ENCODE measurements at places on chromosomes 3 and 15.
A peak's percentile ranks its signal among the peaks of the same experiment; 100 is the strongest.

- DNase-seq: no peak
Observed at GRCh38 chr3:149667576-149667975, 9.8 kb upstream of the WWTR1 start.

GRCh38 chr15:31461375-31461774 is 134.7 kb downstream of the KLF13 start:
- no peak for DNase-seq

GRCh38 chr3:61955483-61955882 is 394.1 kb downstream of the PTPRG start:
- no peak for DNase-seq

DNA sequence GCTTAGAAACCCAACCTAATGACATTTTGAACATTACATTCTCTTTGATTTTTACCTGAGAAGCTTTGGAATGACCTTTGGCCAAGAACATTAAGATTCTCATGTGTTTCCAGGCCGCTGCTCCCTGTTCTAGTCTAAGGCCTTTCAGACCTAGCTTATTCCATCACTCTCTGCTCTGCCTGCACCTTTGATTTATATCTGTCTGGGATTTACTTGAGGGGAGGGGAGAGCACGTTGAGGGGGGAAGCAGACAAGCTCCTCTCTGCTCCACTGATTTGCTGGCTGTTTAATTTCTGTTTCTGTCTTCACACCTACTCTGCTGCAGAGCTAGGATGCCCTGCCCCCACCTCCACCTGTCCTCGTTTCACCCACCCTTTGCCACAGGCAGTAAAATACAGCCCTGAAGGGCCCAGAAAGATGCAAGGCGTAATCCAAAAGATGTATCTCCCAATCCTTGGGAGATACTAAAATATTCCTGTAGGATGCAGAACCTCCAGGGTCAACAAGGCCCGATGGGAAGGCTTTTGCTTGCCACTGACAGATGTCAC is 429.8 kb downstream of the EPHB1 start:
- no peak for DNase-seq

DNA sequence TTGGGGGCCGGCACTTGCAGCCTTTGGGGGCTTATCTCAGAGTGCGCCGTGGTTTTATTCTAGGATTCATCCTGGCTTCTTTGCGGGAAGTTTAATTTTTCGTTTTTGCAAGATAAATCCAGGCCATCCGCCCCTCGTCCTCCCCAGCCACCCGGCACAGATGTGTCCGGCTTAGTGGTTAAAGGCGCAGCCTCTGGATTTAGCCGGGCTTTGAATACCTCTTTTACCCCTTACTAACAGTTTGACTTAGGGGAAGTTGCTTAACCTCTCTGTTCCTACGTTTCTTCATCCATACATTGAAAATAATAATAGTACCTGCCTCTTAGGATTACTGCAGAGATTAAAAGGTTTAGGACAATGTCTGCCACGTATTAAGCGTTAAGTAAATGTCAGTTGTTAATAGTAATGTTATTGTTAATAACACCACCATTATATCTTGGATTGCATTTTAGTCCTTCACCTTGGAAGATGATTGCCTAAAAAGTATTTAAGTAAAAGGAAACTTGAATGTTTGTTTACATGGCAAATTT is 714 bp downstream of the ECT2 start:
- DNase-seq: no peak

- no peak for DNase-seq
Observed at GRCh38 chr3:54304877-54305276, 182.5 kb downstream of the CACNA2D3 start.

GRCh38 chr3:20405231-20405630 is 219.2 kb upstream of the SGO1 start:
- no peak for DNase-seq

GRCh38 chr3:189937302-189938127 is 183.2 kb downstream of the P3H2 start:
- no peak for DNase-seq

GRCh38 chr3:36693670-36694069 is 70.7 kb downstream of the DCLK3 start:
- no peak for DNase-seq

DNA sequence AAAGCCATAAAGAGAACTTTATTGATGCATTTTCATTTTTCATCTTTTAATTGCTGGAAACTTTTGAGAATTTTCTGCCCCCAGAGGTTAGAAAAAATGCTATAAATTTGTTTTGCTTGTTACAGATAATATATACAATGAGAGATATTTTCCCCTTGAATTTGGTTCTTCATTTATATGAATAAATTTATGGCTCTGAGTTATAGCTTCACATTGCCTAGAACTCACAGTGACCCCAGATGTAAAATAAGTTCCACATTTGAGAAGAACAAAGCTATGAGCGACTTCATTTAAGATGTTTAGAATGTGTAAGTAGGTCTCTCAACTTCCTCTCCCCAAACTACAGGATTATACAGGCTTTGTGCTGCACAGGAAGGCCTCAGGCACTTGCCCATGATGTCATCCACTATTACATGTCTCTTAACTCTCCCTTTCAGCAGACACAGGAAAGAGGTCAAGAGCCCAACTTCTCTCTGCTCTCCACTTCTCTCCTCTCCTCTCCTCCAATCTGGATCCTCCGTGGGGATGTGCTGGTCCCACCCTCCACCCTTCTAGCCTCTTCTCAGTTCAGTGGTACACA is 92.8 kb downstream of the DUT start:
- no peak for DNase-seq

- DNase-seq: no peak
Observed at GRCh38 chr3:71503525-71504249, 79.8 kb downstream of the FOXP1 start.

GRCh38 chr3:116390318-116390717 is 55.0 kb downstream of the LSAMP start:
- no peak for DNase-seq

- DNase-seq: no peak
Observed at GRCh38 chr3:108342837-108343486, 46.6 kb downstream of the HHLA2 start.

- DNase-seq: no peak
Observed at GRCh38 chr15:77355321-77355720, 64.6 kb downstream of the PEAK1 start.

DNA sequence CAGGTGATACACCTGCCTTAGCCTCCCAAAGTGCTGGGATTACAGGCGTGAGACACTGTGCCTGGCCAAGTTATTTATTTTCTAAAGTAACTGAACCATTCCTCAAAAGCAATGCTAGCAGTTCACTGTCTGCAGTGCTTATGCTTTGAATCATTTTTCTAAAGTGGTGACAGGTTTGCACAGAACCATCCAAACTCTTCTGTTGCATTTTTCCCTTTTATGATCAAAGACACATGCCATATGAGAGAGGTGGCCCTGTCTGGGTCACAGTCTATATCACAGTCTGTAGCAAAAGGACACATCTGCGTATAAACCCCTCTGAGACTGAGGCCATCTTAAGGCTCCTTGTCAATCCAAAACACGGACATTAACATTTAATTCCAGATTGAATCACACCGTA is 17.2 kb downstream of the CDCP1 start:
- no peak for DNase-seq

GRCh38 chr3:100335434-100335833 is 877 bp downstream of the NIT2 start:
- no peak for DNase-seq

- no peak for DNase-seq
Observed at GRCh38 chr3:47847260-47847659, 44.3 kb downstream of the DHX30 start.

DNA sequence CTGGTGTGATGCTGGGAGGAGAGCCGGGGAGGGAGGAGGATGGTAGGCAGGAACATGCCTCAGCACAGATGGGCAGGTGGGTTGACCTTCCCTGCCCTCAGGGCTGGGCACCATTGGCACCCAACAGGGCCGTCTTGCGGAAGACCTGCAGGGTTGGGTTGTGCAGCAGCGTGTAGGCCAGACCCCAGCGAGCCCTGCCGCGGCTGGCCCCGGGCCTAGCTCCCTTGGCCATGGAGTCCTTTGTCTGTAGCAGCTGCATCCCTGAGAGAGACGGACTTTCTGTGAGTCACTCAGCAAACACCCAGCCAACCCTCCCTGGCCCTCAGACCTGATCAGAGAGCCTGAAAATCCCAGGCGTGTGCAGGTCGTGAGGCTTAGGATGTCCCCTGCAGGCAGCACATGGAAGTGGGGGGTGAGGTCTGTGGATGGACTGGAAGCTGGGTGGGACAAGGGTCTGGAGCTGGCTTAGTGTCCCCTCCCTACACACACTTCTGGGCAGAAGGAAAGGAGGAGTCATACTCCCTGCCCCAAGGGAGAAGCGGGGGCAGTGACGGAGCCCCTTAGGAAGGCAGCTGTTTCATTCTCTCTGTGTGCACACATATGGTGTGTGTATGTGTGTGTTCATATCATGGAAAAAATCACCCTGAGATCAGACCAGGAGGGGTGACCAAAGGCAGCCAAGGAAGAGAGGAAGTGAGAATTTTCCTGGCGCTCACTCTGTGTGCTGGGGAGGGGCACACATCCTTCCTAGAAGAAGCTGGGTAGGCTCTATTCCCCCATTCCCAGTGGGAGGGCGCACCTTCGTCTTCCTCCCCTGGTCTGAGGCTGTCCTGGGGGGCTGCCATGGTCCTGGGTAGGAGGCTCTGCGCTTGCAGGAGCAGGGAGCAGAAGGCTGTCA is 6.7 kb downstream of the ISLR start:
- no peak for DNase-seq

DNA sequence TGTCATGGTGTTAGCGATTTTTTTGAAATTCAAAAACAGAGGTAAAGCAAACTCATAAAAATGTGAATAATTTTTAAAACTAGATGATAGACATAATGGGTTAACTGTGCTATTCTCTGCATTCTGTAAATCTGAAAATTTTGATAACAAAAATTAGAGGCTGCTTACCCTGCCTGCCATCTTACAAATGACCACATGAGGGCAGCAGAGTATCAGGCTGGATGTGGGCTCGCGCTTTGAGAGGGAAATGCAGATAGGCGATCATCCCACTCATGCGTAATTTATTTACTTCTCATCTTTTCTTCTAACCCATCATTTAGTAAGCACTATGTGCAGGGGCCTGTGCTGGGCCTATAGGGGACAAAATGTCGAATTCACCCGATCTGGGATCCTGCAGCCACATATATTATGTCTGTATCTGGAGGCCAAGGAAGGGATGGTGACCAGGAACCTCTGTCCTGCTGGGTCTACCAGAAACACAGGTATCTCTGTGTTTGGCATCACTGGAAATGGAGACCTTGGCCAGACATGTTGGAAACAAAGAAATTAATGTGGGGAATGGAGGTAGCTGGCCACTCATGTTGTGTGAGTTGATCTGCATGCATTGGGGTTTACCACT is 7.8 kb upstream of the RAD18 start:
- peak; percentile 73 for DNase-seq

DNA sequence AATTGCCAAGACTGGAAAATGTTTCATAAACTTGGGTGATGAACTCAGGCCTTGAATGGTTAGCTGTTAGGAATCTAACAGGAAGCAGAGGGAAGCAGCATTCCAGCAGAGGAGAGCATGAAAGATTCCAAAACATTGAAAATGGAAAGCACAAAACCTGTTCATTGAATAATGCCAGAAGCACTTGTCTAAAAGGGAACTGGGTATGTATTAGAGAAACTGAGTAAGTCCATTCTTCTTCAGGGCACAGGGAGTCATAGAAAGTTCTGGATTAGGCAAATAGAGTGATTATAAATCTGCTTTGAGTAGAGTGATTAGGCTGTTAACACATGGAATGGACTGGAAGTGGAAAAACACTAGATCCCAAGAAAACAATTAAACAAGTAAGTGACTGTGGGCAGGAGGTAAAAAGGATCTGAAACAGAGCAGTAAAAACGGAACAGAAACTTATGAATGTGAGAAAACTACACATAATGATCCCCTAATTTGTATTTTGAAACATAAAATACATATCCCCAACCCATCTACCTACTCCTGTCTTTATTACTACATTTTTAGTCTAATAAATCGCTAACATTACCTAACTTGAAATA is 343.4 kb downstream of the TBC1D5 start:
- DNase-seq: no peak

GRCh38 chr3:71709908-71710511 is 15.2 kb downstream of the EIF4E3 start:
- no peak for DNase-seq

DNA sequence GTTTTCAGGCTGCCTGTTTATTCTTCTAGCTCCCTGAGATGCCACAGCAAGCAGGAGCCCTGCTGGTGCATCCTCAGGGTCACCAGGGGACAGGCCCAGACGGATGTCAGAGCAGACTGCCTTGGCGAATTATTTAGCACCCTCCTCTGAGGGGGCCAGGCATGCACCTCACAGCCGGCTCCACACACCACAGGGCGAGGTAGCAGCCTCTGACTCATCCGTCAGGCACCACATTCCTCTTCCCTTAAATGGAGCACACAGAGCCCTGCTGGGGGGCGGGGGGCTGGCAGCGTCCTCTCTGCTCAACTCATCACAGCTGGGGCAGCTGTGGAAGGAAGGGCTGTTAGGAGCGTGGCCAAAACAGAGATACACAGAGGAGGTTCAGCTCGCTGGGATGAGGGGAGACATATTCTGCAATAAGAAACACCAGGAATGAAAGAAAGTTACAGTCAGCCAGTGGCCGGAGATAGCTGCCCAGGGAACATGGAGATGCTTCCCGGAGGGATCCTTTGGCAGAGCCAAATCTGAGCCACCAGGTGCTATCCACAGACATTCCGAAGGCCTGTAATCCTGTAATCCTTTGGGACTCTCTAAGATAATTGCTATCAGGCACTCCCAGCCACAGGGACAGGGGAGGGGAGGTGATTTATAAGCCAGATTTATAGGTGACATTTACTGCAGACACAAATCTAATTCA is 13.9 kb upstream of the PRICKLE2 start:
- no peak for DNase-seq

DNA sequence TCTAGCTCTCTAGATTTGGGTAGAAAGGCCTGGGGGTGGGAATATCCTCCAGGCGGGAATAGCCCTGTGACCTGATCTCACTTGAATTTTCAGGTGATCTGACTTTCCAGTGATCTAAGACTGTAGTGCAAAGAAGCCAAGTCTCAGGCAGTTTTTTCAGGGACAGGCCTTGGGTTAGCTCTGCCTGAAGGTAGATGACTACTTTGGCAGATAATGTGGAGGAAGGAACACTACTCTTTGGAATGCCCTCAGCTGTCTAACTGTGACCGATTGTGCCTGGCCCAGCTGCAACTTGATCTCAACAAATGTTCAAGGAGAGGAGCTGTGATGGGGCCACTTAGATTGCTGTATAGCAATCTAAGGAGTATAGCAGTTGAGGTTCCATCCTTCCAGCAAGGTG is 193.7 kb downstream of the TCF12 start:
- DNase-seq: no peak

DNA sequence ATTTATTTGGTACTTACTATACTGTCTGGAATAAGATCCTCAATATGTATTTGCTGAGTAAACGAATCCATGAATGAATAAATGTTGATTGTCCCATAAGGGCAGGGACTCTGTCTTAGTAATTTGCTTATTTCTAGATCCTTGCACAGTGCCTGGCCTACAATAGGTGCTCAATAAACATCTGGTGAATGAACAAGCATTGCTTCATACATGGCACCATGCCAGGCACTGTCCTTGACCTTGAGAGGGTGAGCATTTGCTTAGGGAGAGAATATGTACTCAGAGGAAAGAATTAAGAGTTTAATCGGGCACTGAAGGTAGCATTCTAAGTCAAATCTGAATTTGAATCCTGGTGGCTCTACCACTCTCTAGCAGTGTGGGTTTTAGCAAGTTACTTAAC is 282.1 kb downstream of the THSD4 start:
- no peak for DNase-seq

- no peak for DNase-seq
Observed at GRCh38 chr3:130654921-130655320, 91.7 kb downstream of the PIK3R4 start.

GRCh38 chr3:99659032-99659431 is 20.6 kb downstream of the COL8A1 start:
- no peak for DNase-seq

GRCh38 chr3:67076607-67077006 is 78.5 kb downstream of the KBTBD8 start:
- DNase-seq: no peak

All from CD4-positive, alpha-beta T cell treated with Interleukin-6 at 100 ng/mL for 8 hours (primary cell).